Retinal pigment epithelial cell (primary cell): ENCODE measurements at places on chromosomes 6 and 20.

DNA sequence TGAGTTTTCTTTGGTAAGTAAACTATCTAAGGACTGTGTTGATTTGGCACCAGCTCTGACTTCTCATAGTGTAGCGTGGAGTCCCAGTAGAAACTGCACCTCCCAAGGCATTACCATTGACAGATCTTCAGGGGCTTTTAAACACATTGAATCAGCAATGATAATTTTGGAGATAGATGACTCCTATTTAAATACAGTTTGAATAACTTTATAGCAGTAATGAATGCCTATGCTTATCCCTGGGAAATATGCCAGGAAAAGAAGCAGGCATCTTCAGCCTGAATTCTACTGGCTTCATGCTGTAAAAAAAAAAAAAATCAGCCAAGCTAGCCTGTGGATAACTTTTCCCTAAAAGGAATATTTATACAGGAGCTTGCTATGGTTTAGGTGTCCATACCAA lies 895.9 kb downstream of the EYS start:
- no peak for DNase-seq

- peak; percentile 65 for DNase-seq
Measured at GRCh38 chr6:91045161-91045560, 458.3 kb upstream of the MAP3K7 start.

DNA sequence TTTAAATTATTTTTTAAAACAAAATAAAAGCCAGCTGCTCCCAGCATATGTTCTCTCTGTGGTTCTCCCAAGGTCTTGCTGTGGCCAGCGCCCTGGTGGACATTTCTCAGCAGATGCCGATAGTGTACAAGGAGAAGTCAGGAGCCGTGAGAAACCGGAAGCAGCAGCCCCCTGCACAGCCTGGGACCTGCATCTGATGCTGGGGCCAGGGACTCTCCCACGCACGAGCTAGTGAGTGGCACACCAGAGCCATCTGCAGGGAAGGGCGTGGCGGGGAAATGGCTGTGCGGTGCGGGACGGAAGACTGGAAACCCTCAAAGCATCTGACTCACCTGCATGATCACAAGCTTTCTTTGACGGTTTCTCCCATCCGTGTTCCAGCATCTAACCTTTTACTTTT lies 16.5 kb downstream of the GFRA4 start:
- no peak for DNase-seq

GRCh38 chr20:51085769-51086168 lies 62.9 kb upstream of the KCNG1 start:
- DNase-seq, result no peak

- no peak for DNase-seq
Measured at GRCh38 chr6:116801971-116802370, 26.9 kb downstream of the GPRC6A start.

- DNase-seq, result no peak
Measured at GRCh38 chr6:13311155-13311554, 17.2 kb downstream of the TBC1D7 start.

- DNase-seq, result no peak
Measured at GRCh38 chr6:157800420-157801237, 22.4 kb upstream of the SNX9 start.

DNA sequence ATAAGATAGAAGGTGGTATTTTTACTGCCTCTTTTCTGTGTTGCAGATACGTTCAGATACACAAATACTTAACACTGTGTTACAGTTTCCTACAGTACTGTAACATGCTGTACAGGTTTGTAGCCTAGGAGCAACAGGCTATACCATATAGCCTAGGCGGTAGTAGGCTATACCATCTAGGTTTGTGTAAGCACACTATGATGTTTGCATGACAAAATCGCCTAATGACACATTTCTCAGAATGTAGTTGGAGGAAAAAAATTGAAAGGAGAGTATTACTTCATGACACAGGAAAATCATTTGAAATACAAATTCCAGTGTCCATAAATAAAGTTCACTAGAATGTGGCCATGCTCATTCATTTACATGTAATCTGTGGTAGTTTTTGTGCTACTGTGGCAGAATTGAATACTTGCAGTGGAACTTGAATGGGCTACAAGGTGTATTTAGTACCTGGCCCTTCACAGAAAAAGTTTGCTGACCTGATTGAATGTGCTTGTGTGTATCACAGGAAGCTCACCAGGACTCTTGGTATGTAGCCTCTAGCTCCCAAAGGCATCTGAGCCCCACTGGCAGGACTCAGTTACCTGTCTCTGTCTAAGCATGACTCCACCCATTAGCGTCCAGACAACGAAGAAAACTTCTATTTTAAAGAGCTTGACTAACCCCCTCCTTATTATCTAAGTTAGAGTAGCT lies 18.8 kb downstream of the TOP1 start:
- no peak for DNase-seq

- DNase-seq, result no peak
Measured at GRCh38 chr20:45064812-45065211, 36.1 kb downstream of the KCNS1 start.

GRCh38 chr20:58898629-58899408 lies 46.3 kb downstream of the GNAS start:
- no peak for DNase-seq

- no peak for DNase-seq
Measured at GRCh38 chr6:130934848-130935585, 107.8 kb downstream of the SMLR1 start.

- DNase-seq, result no peak
Measured at GRCh38 chr6:128238225-128238624, 282.2 kb downstream of the PTPRK start.

GRCh38 chr20:6806275-6806674 lies 38.8 kb downstream of the BMP2 start:
- no peak for DNase-seq

DNA sequence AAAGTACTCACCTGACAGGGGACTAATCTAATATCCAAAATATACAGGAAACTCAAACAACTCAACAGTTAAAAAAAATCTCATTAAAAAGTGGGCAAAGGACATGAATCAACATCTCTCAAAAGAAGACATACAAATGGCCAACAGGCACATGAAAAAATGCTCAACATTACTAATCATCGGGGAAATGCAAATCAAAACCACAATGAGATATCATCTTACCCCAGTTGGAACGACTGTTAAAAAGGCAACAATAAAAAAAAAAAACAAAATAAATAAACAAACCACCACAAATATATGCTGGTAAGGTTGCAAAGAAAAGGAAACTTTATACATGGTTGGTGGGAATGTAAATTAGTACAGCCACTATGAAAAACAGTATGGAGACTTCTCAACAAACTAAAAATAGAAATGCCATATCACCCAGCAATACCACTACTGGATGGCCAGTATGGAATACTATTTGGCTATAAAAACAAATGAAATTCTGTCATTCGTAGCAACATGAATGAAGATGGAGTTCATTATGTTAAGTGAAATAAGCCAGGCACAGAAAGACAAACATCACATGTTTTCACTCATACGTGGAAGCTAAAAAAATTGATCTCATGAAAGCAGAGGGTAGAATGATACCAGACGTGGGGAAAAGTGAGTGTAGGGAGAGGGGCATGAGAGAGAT lies 6.6 kb downstream of the SIRPB2 start:
- DNase-seq, result no peak

- DNase-seq, result no peak
Measured at GRCh38 chr6:5989141-5989723, 17.5 kb downstream of the NRN1 start.

- DNase-seq, result no peak
Measured at GRCh38 chr6:128155826-128156225, 255.0 kb upstream of the THEMIS start.

DNA sequence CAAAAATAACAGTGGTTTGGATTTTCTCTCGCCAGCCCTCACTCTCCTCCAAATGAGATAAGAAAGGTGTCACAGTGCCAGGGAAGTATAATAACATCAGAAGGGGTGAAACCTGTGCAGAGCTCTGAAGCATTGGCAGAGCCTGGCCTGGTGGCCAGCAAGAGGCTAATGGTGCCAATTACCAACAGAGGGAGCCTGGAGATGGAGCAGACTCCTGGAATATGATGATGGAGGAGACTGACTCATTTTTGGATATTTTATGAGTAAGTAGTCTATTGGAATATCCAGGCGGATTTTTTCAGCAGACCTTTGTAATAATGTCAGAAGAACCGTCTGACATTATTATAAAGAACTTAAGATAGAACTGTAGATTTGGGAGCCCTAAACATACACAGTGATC lies 442.6 kb upstream of the MARCKS start:
- peak; percentile 42 for DNase-seq

DNA sequence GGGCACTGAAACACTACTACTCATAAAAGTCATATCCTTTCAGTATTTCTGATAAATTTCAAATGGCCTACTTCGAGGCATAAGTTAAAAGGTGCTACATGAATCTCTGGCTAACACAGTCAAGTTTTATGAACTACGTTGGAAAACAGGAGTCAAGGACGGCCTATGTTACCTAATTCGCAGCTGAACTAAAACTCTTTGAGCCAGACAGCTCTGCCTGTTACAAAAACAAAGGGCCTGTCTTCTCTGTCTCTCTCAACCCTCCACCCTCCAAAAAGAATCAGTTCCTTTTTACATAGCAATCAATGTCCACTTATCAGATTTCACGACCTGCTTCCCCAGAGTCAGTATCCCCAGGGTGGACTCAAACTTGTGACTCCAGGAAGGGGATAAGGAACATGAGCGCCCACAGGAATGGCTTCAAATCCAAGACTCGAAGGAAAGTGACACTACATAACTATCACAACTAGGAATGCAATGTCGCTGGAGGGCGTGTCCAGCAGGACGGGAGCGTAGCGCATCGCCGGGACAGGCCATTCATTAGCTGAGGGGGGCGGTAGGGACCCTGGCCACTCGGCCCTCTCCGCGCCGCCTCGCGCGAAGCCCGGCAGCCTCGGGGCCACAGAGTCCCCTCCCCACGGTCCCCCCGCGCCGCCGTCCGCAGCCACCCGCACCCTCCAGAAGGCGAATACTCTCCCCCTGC lies 591 bp downstream of the IBTK start:
- no peak for DNase-seq

DNA sequence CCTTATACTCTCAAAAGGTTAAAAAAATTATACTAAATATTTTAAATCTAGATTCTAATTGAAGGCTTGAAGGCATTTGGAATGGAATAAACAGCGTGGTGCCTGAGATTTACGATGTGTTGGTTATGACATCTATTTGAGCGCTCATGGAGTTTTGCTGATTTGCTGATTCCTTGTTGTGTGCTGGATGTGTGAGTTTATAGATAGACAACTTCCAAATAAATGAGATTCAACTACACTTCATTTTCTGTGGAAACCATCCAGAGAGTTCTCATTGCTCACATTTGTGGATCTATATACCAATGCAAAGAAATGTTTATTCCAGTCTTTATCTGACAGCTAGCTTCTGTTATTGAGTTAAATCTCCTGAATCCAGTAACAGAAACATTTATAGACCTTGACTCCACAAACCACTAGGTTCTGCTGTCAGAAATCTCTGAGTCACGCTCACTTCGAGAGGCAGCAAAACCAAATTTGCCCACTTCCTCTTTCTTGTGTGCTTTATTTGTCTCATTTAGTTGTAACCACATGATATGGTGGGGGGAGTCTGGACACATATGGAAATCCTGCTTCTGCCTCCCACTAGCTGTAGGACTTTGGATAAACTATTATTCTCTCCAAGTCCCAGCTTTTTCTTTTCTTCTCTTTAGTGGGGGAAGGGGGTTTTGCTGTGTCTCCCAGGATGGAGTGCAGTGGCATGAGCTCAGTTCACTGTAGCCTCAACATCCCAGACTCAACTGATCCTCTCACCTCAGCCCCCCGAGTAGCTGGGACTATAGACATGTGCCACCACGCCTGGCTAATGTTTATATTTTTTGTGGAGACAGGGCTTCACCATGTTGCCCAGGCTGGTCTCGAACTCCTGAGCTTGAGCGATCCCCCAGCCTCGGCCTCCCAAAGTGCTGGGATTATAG lies 54.5 kb downstream of the IPCEF1 start:
- peak; percentile 50 for DNase-seq

GRCh38 chr6:165002866-165003265 lies 306.5 kb downstream of the C6orf118 start:
- no peak for DNase-seq

GRCh38 chr20:6966721-6967120 lies 199.2 kb downstream of the BMP2 start:
- DNase-seq, result no peak

DNA sequence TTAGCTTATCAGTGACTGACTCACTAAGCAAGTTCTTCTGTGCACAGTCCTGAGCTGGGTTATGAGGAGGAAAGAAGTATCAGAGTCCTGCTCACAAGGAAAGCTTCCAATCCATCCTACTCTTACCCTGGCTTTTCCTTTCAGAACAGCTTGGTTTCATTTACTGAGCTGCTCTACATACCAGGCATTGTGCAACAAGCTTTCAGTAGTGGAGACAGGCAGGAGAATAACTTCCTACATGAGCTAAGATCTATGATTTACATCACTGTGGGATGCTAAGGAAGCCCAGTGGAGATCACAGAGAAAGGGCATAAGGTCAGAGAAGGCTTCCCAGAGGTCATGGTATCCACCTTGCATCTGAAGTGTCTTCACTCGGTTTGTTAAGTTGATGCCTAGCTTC lies 144.5 kb downstream of the MAP3K7 start:
- no peak for DNase-seq

DNA sequence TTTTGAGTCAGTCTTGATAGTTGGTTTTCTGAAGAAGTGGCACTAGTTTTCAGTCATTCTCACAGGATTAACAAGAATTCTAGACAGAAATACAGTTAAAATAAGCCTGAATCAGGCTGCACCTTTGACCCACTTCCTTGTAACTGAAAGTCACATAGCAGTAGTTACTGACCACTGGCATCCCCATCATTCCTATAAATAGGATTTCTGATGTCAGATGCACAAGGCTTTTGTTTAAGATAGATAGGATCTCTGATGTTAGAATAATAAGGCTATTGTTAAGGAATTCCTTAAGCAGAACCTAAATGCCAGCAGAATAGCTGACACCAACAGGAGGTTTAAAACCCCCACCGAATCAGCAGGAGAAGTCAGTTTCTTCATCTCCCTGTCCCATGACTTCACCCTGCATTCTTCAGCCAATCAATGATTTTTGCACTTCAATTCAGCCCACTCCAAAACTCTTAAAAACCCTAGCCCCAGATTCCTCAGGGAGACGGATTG lies 30.6 kb upstream of the ZBTB24 start:
- peak; percentile 96 for DNase-seq

GRCh38 chr20:58557733-58558342 lies 42.6 kb upstream of the APCDD1L start:
- DNase-seq, result no peak

DNA sequence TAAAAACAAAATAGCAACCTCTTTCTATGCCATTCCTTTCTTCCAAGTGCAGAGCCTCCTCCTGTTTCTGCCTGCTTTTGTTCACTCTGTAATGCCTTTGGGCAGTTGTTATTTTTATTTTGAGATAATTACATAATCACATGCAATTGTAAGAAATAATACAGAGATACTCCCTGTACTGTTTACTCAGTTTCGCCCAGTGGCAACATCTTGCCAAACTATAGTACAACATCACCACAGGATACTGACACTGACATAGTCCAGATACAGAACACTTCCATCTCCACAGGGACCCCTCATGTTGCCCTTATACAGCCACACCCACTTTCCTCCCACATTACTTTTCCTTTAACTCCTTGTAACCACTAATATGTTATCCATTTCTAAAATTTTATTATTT lies 59.7 kb downstream of the BANF2 start:
- no peak for DNase-seq
